ENCODE measurements at places on chromosomes 3 and 15.

GRCh38 chr3:192352142-192352541 lies 375.2 kb downstream of the FGF12 start:
- DNase-seq, result no peak

DNA sequence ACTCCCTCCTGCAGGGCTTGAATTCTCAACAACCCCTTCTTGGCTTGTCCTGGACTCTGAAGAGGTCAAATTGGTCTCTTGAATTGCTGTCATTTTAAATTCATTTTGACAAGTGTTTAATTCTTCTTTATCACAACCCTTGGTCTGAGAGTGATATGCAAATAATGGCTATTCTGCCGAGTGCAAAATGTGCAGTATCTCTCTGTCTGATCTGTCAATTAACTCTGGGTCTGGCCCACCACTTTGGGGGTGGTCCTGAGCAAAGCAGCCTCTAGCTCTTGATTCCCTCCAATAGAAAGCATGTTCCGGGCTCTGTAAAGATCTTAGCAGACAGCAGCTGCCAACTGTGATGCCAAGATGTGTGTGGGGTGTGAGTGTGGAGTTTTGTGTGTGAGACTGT lies 2.2 kb upstream of the IGDCC3 start:
- no peak for DNase-seq

GRCh38 chr3:70550723-70551319 lies 238.4 kb upstream of the MDFIC2 start:
- DNase-seq, result peak; percentile 40

- DNase-seq, result peak; percentile 21
Measured at GRCh38 chr15:72339777-72340177, 19.8 kb upstream of the CELF6 start.

GRCh38 chr3:12353796-12354525 lies 65.1 kb downstream of the PPARG start:
- DNase-seq, result peak; percentile 97

GRCh38 chr3:69031635-69032034 lies 18.2 kb upstream of the EOGT start:
- no peak for DNase-seq

- DNase-seq, result no peak
Measured at GRCh38 chr15:92510163-92510882, 116.6 kb downstream of the ST8SIA2 start.

- DNase-seq, result no peak
Measured at GRCh38 chr15:81107889-81108288, 26.2 kb upstream of the CFAP161 start.

DNA sequence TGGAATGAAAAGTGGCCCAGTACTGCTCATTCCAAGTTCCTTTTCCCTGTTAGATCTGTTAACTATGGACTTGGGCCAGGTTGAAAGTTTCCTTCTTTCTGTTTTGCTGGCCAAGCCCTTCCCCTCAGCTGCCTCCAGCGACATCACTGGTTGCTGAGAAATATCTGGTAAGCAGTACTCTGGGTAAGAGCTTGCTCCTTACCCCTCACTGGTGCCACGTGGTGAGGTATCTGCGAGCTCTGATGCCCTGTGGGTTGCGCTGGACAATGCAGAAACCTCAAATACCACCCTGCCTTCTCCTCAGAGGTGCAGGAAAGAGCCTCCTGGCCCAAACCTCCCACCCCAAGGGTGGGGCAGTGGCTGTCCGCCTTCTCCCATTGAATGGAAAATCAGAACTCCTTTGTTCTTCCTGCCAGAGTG lies 42.9 kb upstream of the APH1B start:
- no peak for DNase-seq

- DNase-seq, result peak; percentile 74
Measured at GRCh38 chr3:12994607-12995388, 78.4 kb downstream of the IQSEC1 start.

DNA sequence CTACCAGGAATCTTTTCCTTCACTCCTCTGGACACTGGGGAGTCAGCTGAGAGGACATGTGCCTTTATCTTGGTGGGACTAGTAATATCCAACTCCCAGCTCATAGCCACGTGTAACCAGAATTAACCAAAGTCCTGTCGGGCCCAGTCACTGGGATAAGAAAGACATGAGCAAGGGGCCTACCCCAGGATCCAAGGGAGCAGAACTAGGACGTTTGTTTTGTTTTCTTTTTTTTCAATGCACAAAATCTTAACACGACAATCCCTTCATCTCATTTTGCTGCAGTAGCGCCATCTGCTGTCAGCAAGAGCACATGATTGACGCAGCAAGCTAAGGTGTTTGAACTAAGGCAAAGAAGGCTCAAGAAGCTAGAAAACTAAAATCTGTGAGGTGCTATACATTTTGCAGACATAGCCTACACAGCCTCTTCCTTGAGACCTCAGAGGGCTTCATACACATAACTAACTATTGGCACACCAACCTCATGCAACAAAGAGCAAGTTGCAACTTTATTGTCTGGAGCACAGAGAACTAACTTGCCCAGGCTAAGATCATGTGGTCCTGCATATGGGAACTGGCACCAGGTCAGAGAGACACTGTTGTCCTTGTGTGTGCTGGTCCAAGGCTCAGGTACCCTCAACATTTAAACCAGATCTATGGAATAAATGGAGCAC lies 43.6 kb downstream of the RLBP1 start:
- peak; percentile 72 for DNase-seq

DNA sequence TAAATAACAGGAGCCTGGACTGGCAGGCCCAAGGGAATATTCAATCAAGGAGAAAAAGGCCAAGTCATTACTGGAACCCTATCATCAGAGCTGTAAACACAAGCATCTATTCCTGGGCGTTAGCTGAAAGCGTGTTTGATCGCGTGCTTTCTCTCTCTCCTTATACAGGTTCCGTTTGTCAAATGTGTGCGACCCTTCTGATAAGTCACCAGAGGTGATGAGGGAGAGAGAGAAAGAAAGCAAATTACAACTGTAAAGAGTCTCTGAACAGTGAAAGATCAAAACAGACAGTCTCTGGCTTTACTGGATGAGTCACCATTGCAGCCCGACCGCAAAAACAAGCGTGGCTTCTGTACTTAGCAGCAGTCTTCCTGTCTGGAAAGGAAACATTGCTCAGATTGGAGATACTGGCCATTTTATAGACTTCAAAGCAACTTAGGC lies 39.5 kb upstream of the TPRG1 start:
- DNase-seq, result peak; percentile 93

DNA sequence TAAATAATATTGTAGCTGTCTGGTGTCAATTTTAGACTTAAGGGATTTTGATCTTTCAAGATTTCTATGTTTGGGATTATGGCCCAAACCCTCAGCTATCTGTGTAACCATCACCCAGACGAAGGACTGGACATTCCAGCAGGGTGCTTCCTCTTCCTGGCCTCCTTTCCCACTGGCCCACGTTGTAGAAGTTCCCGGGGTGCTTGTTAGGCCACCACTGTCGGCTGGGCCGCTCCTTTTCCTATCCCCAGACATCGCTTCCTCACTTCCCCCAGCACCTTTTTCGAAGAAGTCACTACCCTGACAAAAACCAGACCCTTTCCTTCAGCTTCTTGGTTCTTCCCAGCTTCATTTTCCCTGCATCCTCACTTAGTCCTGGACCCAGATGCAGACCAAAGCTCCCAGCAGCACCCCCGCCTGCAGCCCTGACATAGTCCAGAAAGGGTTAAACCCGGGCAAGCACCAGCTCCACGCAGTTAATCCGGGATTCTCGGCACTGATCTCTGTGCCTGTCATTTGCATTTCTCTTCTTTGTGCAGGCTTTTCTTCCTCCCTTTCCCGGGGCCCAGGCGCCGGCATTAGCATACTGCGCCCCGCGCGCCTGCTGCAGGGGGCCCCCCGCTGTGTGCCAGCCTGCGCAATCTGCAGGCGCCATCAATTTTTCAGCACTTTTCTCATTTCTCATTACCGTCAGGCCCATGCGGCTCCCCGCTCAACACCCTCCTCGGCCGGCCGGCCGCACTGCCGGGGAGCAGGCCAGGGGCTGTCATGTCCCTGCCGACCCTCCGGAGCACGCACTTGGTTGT lies 90.6 kb downstream of the ZNF621 start:
- no peak for DNase-seq

GRCh38 chr3:49523756-49524747 lies 30.2 kb upstream of the BSN start:
- DNase-seq, result no peak

DNA sequence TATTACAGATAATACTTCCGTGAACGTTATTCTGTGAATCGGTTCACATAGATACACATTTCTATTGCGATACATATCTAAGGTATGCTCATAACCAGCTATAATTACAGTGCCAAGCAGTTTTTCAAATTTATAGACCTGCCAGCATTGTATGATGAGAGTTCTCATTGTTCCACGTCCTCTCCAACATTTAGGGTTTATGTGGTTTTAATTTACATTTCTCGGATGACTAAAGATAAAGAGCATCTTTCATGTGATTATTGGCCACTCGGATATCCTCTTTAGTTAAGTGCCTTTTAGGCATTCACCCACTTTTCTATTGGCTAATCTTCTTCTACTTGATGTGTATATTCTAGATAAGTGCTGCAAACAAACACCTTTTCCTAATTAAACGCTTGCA lies 134.7 kb upstream of the CCDC54 start:
- no peak for DNase-seq

DNA sequence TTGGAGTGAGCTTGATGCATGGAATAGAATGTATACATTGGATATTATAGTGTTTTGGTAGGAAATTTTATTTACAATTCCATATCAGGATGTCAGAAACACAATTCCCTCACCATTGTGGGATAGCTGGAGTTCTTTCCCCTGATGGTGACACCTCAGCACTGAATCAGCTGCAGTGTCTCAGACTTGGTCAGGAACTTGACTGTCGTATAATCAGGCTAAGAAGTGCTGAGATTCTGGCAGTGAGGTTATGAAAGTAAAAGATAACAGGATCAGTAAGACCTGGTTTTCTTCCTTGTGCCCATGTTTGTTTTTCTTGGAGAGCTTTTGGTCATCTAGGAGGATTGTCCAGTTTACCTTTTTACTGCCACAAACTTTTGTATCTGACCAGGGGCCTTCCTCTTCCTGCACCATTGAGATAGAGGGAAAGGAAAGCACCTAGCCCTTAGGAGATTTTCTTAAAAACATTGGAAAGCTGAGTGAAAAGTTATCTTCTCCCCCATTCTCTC lies 27.3 kb upstream of the ST3GAL6 start:
- DNase-seq, result no peak

DNA sequence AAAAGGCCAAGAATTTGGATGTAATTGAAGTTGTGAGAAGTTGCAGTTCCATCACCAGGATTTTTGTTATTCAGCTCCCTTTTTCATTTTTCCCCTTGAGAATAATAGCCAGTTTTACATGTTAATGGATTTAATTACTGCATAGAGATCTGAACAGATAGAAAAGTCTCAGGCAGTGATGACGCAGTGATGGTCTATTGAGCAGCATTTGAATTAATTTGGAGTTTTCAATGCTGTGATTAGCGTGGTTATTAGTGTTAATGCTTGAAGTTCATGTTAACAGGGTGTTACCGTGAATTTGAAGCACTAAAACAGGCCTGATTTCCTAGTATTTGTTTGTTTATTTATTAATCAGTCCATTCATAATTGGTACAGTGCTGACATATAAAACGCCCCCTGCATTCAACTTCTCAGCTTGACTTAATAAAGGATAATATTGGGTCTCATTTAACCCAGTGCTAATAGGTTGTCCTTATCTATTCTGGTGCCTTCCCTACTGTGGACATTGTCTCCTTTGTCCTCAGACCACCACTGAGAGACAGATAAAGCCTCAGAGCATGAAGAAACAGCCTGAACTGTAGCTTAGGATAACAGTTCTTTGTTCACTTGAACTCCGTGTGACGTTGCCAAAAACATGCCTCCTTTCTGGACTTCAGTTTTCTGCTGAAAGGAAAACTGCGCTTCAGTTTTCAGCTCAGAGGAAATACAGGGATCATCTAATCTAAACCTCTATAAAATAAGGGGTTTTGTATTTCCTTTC lies 82.4 kb downstream of the RTP4 start:
- no peak for DNase-seq

GRCh38 chr15:60999771-61000170 lies 229.3 kb downstream of the RORA start:
- no peak for DNase-seq

DNA sequence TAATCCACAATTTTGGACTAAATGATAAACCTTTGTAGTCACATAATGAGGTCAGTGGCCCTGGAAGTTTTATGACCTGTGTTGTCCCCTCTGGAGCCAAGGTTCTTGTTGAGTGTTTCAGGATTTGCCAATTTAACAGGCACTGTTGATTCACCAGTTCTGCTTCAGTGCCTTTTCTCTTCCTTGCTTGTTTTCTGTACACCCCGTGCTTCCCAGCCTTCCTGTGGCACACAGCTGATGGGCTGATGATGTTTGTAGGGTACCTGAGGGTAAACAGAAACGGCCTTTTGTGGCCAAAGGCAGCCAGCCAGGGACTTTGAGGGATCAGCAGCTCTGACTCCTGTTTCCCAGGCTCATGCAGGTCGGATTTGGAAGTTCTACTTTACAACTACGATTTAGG lies 13.3 kb downstream of the GYG1 start:
- no peak for DNase-seq

- DNase-seq, result no peak
Measured at GRCh38 chr15:83980637-83981036, 254.9 kb upstream of the GOLGA6L4 start.

DNA sequence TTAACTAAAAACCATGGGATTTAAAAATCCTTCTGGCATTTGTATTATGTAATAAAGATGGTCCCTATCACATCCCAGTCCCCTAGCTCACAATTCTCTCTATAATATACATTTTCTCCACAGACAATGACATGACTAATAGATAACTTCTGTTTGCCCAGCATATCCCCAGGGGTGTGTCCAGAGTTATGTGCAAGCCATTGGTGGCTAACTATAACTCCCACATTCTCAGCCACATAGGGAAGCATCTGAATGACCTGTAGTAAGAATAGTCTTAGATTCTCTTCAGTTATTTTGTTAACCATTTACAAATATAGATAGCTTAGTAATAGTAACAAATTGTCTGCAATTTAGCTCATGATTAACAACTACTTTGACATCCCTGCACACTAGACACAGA lies 52.2 kb upstream of the RBSN start:
- no peak for DNase-seq

DNA sequence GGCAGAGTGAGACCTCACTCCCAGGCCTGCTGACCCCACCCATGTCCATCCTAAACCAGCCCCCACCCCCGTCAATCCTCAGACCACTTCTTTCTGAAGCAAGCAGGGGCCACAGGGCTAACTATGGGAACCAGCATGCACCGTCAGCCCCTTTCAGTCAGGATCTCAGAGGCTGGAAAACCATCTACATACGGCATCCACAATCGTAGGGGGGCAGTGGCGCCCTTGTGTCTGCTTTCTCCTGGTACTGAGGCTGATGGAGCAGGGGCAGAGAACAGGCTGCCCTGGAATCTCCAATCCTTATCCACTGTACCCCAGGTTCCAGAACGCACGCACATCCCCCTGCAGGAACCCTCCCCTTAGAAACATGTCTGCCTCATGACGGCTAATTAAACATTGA lies 56.6 kb downstream of the XXYLT1 start:
- DNase-seq, result no peak

Measured in AML-193 (cell line).